ENCODE measurements at places on chromosomes 2 and 18. TPM values are rescaled to one million over a fixed set of nuclear protein-coding genes. Genes with fewer than 3 reads are reported as not detected.

- peak; percentile 70 for DNase-seq
- H3K36me3 ChIP-seq, result no peaks in the 10 kb centered on the region
- no peak overlapping the region for H3K27ac ChIP-seq
- no peak overlapping the region for H3K4me3 ChIP-seq
Measured at GRCh38 chr2:96260387-96261260, 5.2 kb downstream of the TMEM127 start.

- no peaks in the 10 kb centered on the region for H3K36me3 ChIP-seq
- H3K4me3 ChIP-seq, result no peak overlapping the region
- H3K27me3 ChIP-seq, result no peaks in the 10 kb centered on the region
Measured at GRCh38 chr2:64331849-64332699, 121.9 kb upstream of the LGALSL start.

UGGT1 gene
- 56.3 TPM for total RNA-seq

TTLL4 gene
- 41.0 TPM for total RNA-seq

- no peaks in the 10 kb centered on the region for H3K27me3 ChIP-seq
- H3K36me3 ChIP-seq, result no peaks in the 10 kb centered on the region
- peaks cover 21% of the 10 kb centered on the region for H3K4me1 ChIP-seq
- no peak for DNase-seq
- no peak overlapping the region for H3K27ac ChIP-seq
- no peak overlapping the region for H3K4me3 ChIP-seq
Measured at GRCh38 chr18:79569720-79570119, 109.9 kb upstream of the CTDP1 start.

DNA sequence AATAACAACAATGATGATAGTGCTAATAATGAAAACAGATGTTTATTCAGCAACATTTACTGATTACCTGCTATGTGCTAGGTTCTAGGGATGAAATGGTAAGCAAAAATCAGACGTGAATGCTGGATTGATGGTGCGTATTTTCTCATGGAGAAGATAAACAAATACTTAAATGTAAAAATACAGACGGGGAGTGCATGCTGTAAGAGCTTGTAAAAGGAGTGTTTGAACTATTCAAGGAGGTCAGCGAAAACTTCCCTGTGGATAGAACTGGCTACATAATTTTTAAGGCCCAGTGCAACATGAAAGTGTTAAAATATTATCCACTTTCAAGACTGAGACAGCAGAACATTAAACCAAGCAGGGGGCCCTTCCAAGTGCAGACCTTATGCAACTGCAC lies 22.1 kb downstream of the MTX2 start:
- H3K4me1 ChIP-seq, result no peaks in the 10 kb centered on the region
- no peak overlapping the region for H3K4me3 ChIP-seq
- no peak overlapping the region for H3K27ac ChIP-seq
- H3K27me3 ChIP-seq, result no peaks in the 10 kb centered on the region

AGXT gene
- total RNA-seq, result not detected

- H3K4me1 ChIP-seq, result no peaks in the 10 kb centered on the region
- peaks cover 22% of the 10 kb centered on the region for H3K36me3 ChIP-seq
- H3K27me3 ChIP-seq, result no peaks in the 10 kb centered on the region
- no peak overlapping the region for H3K27ac ChIP-seq
- DNase-seq, result peak; percentile 54
Measured at GRCh38 chr2:38315707-38316333, 61.3 kb downstream of the ATL2 start.

- H3K36me3 ChIP-seq, result no peaks in the 10 kb centered on the region
- H3K27ac ChIP-seq, result no peak overlapping the region
- DNase-seq, result no peak
- no peaks in the 10 kb centered on the region for H3K27me3 ChIP-seq
- no peak overlapping the region for H3K4me3 ChIP-seq
Measured at GRCh38 chr2:217449444-217449843, 553.4 kb downstream of the TNS1 start.

Data from neural progenitor cell (in vitro differentiated cells).